ENCODE measurements at places on chromosomes 7 and 10. TPM values are rescaled to one million over a fixed set of nuclear protein-coding genes. Genes with fewer than 3 reads are reported as not detected.

The TRIM73 gene
- total RNA-seq: 0.83 TPM

The SEMA3D gene
- total RNA-seq: 2.2 TPM

The NRP1 gene
- 36.5 TPM for total RNA-seq

The COL1A2 gene
- 415 TPM for total RNA-seq

The FFAR4 gene
- 0.42 TPM for total RNA-seq

The TMEM176B gene
- 19.5 TPM for total RNA-seq

The GBX1 gene
- total RNA-seq: not detected

The TRIL gene
- total RNA-seq: 9.4 TPM

The LRRC61 gene
- 9.9 TPM for total RNA-seq

The SHH gene
- total RNA-seq: not detected

The CPA2 gene
- not detected for total RNA-seq

The MACC1 gene
- total RNA-seq: 0.17 TPM

The MICU1 gene
- 33.3 TPM for total RNA-seq

The ABCC2 gene
- total RNA-seq: 0.33 TPM

The HECW1 gene
- 0.13 TPM for total RNA-seq

The ICA1 gene
- total RNA-seq: 6.2 TPM

The POLL gene
- total RNA-seq: 24.9 TPM

The LIPF gene
- total RNA-seq: not detected

The CCDC146 gene
- total RNA-seq: 17.4 TPM

The PLEKHS1 gene
- total RNA-seq: not detected

The PFKFB3 gene
- total RNA-seq: 49.1 TPM

The HDAC9 gene
- total RNA-seq: 117 TPM

Data from esophagus muscularis mucosa (tissue), 4 donors.